ENCODE measurements at places on chromosomes 12 and 14. TPM values are rescaled to one million over a fixed set of nuclear protein-coding genes. Genes with fewer than 3 reads are reported as not detected.

LGMN gene
- total RNA-seq: 22.6 TPM

KRT2 gene
- not detected for total RNA-seq

IQSEC3 gene
- 1.3 TPM for total RNA-seq

TAS2R7 gene
- total RNA-seq: not detected

GSC gene
- total RNA-seq: 0.51 TPM

- H3K27me3 ChIP-seq: no peaks in the 10 kb centered on the region
- H3K36me3 ChIP-seq: no peaks in the 10 kb centered on the region
- H3K4me3 ChIP-seq: no peak overlapping the region
- no peak for DNase-seq
Measured at GRCh38 chr12:43287706-43288383, 264.2 kb downstream of the ADAMTS20 start.

DNA sequence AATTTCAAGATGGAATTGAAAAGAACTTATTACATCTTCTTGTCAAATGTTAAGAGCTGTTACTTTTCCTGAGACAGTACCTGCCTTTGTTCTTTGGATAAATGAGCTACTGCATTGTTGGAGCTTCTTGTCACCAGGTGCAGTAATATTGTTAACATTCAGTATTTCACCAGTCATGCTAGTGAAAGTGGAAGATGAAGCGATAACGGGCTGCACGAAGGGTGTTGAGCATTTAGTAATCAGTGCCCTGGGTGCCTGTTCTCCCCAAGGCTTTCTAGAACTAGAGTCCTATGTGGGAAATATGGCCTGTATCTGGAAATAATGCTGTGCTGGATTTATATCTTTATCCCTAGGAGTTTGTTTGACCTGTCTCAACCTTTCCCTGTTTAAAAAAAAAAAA, 83.2 kb downstream of the PPP2R5C start:
- H3K4me1 ChIP-seq: no peaks in the 10 kb centered on the region
- peaks cover 3% of the 10 kb centered on the region for H3K36me3 ChIP-seq
- no peak overlapping the region for H3K4me3 ChIP-seq
- no peak overlapping the region for H3K27ac ChIP-seq
- H3K27me3 ChIP-seq: no peaks in the 10 kb centered on the region
- no peak for DNase-seq

DNA sequence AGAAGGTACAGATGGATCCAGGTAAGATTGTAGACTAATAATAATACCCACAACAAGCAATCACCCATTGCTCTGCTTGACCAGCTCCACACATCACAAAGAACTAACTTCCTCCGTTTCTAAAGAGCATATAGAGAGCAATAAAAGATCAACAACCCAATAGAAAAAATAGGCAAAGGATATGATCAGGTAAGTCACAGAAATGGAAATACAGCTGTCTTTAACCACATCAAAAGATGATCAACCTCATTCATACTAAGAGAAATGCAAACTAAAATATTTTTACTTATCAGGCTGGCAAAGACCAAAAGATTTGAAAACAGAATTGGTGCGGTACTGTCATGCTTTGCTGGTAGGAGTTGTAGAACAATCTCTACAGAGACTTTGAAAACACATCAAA, 8.9 kb downstream of the C2CD5 start:
- no peaks in the 10 kb centered on the region for H3K27me3 ChIP-seq
- H3K4me3 ChIP-seq: no peak overlapping the region
- no peak for DNase-seq
- H3K36me3 ChIP-seq: peaks cover 1% of the 10 kb centered on the region
- no peak overlapping the region for H3K27ac ChIP-seq

- peaks cover 20% of the 10 kb centered on the region for H3K4me1 ChIP-seq
- H3K27me3 ChIP-seq: no peaks in the 10 kb centered on the region
- H3K36me3 ChIP-seq: no peaks in the 10 kb centered on the region
- DNase-seq: peak; percentile 73
- H3K27ac ChIP-seq: no peak overlapping the region
Measured at GRCh38 chr12:6376079-6376869, 911 bp upstream of the SCNN1A start.

DNA sequence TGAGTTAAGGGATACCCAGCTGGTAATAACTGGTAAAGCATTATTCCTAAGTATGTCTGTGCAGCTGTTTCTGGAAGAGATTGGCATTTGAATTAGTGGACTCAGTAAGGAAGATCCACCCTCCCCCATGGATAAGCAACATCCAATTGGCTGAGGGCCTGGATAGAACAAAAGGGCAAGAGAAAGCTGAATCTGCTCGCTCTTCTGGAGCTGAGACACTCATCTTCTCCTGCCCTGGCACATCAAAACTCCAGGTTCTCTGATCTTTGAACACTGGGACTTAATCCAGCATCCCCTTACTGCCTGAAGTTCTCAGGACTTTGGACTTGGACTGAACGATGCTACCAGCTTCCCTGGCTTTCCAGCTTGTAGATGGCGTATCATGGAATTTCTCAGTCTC, 63.1 kb upstream of the CNOT2 start:
- H3K36me3 ChIP-seq: no peaks in the 10 kb centered on the region
- H3K4me1 ChIP-seq: no peaks in the 10 kb centered on the region
- H3K4me3 ChIP-seq: no peak overlapping the region
- no peak for DNase-seq
- H3K27ac ChIP-seq: no peak overlapping the region

GRCh38 chr12:108571609-108572165, 9.3 kb downstream of the ISCU start:
- H3K27ac ChIP-seq: no peak overlapping the region
- H3K4me3 ChIP-seq: no peak overlapping the region
- H3K27me3 ChIP-seq: no peaks in the 10 kb centered on the region
- H3K4me1 ChIP-seq: peaks cover 10% of the 10 kb centered on the region
- no peak for DNase-seq
- H3K36me3 ChIP-seq: peaks cover 14% of the 10 kb centered on the region

DNA sequence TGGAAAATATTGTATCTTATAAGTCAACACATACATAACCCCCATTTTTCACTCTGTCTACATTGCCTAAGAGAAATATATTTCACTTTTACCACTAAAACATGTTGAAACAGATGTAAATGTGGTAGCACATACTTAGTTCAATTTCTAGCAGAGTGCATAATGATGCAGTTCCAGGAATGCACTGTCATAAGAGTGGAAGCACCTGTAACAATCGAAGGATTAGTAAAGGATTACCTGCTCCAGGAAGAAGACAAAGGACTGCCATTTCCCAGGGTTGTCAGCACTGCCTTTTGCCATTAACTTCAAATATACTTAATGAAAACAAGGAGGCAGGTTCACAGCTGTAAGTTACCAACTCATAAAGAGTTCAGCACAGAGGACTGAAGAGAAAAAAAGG, 24.6 kb downstream of the DAD1 start:
- DNase-seq: no peak
- no peaks in the 10 kb centered on the region for H3K27me3 ChIP-seq
- H3K36me3 ChIP-seq: peaks cover 3% of the 10 kb centered on the region
- no peaks in the 10 kb centered on the region for H3K4me1 ChIP-seq
- H3K27ac ChIP-seq: no peak overlapping the region

- H3K27me3 ChIP-seq: no peaks in the 10 kb centered on the region
- H3K4me1 ChIP-seq: peaks cover 9% of the 10 kb centered on the region
- H3K27ac ChIP-seq: no peak overlapping the region
- H3K4me3 ChIP-seq: no peak overlapping the region
Measured at GRCh38 chr12:18749386-18749957, 11.6 kb downstream of the CAPZA3 start.

- no peak overlapping the region for H3K27ac ChIP-seq
- no peak for DNase-seq
- H3K4me1 ChIP-seq: no peaks in the 10 kb centered on the region
- no peaks in the 10 kb centered on the region for H3K36me3 ChIP-seq
- H3K27me3 ChIP-seq: no peaks in the 10 kb centered on the region
- no peak overlapping the region for H3K4me3 ChIP-seq
Measured at GRCh38 chr12:25903603-25904245, 54.8 kb upstream of the RASSF8 start.

DNA sequence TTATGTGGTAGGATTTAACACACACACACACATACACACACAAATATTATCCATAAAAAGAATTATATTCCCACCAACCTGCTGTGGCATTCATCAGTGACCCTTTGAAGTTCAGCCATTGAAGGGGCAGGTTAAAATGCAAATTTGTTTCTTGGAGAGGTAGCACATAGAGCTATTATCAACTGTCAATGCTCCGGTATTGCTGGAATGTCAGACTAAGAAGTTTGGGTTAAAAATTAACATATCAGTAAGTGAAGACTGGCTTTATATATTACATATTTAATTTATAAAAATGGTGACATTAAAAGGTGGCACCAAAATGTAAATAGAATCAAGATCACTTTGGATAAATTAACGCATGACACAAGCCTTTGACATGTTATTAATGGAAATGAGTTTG, 207.3 kb downstream of the DAD1 start:
- H3K4me1 ChIP-seq: no peaks in the 10 kb centered on the region
- no peak for DNase-seq

- H3K4me1 ChIP-seq: no peaks in the 10 kb centered on the region
- H3K36me3 ChIP-seq: no peaks in the 10 kb centered on the region
- H3K4me3 ChIP-seq: no peak overlapping the region
- H3K27ac ChIP-seq: no peak overlapping the region
- H3K27me3 ChIP-seq: no peaks in the 10 kb centered on the region
- DNase-seq: no peak
Measured at GRCh38 chr12:119375883-119376190, 41.3 kb downstream of the CCDC60 start.

Measured in fibroblast of lung (primary cell).